Heart right ventricle (tissue), 16 donors: ENCODE measurements at places on chromosomes 2 and 18.

DNA sequence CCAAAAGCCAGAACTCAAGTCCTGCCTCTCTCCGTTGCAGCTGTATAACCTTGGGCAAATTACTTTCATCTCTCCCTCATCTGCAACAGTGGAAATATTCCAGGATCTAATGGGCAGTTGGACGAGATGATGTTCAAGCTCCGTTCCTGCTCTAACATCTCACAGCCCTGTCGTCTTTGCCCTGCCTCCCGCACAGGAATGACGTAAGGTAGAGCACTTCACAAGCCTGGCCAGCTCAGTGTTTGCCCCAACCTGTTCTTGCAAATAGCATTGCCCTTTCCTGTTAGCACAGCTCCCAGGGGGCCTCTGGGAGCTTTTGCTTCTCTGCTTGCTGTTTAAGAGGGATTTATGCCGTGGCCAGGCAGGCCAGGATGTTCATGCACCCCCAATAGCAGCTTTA lies 107.9 kb downstream of the KLHL29 start:
- DNase-seq = no peak

DNA sequence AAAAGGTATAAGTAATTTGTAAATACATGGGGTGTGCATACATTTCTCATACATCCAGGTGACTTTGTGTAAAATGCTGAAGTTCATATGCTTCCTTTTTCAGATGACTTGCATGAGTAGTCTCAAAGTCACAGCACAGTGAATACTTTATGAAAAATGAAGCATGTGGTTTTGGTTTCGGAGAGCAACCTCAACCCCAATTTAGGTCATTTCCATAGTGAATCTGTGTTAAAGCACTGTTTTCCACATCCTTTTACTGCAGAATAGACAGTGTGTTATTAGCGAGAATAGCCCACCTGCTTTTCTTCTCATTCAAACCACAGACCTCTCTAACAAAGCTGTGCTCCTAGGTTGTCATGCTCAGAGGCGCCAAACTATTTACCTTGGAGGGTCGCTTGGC lies 204.4 kb upstream of the RASGRP3 start:
- no peak for DNase-seq

- no peak for DNase-seq
Observed at GRCh38 chr18:24954341-24954740, 397.6 kb downstream of the ZNF521 start.

GRCh38 chr18:62226047-62226446 lies 39.0 kb downstream of the RELCH start:
- DNase-seq = no peak

DNA sequence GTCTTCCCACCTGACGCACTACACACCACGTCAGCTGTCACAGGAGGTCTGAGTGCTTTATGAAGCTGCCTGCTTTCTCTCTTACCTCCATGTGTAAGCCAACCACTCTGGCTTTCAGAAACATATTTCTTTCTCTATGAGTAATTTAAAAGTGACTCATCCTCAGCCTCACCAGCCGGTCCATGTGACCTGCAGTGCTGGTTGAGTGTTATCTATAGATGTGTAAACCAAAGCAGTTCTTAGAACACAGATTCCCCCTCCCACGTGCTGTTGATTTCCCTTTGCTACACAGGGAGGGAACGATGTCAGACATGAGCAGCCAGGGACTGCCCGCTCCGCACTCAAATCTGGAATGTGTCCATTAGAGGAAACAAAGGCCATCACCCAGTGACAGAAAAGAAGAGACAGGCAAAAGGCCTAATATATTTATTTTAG lies 157.8 kb downstream of the BCL2 start:
- DNase-seq = peak; percentile 71

- DNase-seq = no peak
Observed at GRCh38 chr2:2547451-2547850, 216.4 kb upstream of the MYT1L start.

DNA sequence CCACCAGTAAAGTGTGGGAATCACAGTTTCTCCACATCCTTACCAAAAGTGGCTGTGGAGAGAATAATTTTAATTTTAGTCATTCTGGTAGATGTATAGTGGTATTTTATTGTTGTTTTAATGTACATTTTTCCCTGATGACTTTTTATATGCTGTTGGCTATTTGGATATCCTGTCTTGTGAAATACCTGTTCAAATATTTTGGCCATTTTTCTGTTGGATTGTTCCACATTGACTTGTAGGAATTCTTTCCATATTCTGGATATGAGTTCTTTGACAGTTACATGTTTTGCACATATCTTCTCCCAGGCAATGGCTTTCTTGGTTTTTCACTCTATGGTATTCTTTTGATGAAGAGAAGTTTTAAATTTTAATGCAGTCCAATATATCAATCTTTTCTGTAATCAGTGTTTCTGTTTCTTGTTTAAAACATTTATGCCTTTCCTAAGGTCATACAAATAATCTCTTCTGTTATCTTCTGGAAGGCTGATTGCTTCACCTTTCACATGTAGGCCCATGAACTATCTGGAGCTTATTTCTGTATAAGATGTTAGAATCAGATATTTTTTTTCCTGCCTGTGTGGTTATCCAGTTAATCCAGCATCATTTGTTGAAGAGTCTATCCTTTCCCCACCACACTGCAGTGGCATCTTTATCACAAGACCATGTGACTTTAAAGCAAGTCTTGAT lies 19.0 kb downstream of the AFTPH start:
- no peak for DNase-seq

DNA sequence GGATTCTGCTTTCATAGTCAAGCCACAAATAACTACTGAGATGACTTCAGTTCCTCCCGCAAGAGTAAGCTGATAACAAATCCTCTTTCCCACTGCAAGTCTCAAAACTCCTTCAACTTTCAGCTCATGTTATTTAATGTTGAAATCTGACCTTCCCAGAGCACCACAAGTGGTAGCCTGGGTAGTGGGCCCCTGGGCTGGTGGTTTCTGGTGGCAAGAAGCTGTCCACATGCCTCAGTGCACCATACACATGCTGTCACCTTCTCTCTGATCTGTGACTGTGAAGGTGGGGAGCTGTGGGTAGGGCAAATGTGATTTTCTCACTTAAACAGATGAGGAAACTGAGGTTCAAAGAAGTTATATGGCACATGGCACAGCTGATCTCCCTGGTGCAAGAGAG lies 246.1 kb upstream of the EPAS1 start:
- DNase-seq = no peak

DNA sequence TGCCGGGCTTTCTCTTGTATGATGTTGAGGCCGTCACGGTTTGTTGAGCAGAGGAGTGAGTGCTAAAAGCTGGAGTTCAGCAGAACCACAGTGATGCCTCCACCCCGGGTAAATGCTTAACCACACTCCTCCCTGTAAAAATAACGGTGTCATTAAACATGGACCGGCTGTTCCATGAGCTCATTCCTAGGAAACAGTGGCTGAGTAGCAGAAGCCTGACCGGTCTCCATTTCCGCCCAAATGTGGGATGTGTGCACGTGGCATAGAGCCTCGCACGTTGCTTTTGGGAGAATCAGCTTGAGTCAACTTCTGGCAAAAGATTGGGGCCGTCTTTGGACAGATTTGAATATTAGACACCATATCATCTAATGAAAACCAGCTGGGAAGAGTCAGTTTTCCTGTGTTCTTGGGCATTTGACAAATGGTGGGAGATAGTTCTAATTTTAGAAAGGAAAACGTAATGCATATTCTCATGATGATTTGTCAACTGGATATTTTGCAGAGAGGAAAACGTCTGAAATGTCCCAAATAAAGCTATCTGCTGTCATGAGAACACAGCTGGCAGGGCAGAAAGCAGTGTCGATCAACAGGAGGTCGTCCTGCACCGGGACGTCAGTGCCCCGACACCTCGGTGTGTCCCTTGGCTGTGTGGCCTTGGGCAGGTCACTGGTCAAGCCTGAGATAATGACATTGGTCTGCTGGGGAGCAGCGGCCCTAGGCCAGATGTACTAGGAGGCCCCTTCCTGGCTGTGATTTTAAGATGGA lies 42.4 kb downstream of the LRRFIP1 start:
- peak; percentile 86 for DNase-seq

- no peak for DNase-seq
Observed at GRCh38 chr2:100230754-100231153, 88.4 kb upstream of the AFF3 start.

GRCh38 chr2:68579689-68580088 lies 63.7 kb upstream of the PROKR1 start:
- DNase-seq = no peak

DNA sequence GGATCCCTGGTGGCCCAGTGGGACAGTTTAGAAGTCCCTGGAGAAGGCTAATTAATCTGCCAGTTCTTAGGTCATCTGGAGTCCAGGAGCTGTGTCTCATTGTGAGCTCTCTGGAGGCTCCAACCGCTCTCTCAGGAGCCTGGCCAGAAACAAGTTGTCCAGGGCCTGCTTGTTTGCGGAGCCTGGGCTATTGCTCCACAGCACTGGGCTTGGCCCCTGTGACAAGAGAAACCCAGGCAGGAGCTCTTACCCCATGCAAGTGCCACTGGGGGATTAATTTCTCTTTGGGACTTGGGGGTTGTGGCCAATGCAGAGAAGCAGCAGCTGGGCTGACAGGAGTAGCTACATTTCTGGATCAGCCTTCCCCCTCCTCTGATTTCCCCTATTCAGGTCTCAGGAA lies 24.5 kb upstream of the TNP1 start:
- DNase-seq = no peak

DNA sequence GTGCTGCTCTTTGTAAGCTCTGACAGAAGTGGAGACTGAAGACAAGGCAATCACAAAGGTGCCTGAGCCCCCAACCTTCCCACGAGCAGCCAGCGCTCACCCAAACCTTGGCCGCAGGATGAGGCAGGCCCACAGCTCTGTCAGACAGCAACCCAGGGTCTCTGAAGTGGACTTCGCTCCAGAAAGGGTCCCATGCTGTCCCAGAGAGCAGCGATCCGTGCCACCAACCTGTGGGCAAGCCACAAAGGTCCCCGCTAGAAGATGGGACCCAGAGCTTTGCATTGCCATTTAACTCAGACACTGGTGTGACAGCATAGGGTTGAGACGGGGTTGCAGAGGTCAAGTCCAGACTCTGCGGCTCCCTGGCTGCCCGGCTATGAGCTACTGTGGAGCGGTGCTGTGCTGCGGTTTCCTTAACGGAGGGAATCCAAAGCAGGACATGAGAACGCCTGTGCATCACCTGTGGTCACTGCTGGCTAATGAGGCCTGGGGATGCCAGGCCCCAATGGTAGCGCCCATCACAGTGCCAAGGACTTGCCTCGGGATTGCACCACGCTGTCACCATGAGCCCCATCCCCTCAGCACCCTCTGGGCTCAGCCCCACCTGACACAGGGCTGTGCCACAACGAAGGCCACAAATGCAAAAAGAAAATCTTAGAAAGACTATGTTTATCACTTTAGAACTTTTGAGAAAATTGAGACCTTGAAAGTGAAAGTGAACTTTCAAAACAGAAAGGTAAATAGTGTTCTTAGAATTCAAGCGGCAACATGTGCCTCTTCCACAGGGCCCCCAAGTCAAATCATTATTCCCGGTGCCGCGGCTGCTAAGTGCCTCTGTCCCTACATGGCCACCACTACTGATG lies 103.4 kb downstream of the HDAC4 start:
- DNase-seq = no peak

DNA sequence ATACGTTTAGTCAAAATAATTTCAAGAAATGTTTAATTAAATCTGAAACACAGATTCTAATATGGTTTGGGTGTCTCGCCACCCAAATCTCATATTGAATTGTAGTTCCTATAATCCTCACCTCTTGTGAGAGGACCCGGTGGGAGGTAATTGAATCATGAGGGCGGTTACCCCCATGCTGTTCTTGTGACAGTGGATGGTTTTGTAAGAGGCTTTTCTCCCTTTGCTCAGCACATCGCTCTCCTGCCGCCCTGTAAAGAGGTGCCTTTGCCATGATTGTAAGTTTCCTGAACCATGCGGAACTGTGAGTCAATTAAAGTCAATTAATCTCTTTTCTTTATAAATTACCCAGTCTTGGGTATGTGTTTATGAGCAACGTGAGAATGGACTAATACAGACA lies 1045.1 kb upstream of the POU3F3 start:
- no peak for DNase-seq

DNA sequence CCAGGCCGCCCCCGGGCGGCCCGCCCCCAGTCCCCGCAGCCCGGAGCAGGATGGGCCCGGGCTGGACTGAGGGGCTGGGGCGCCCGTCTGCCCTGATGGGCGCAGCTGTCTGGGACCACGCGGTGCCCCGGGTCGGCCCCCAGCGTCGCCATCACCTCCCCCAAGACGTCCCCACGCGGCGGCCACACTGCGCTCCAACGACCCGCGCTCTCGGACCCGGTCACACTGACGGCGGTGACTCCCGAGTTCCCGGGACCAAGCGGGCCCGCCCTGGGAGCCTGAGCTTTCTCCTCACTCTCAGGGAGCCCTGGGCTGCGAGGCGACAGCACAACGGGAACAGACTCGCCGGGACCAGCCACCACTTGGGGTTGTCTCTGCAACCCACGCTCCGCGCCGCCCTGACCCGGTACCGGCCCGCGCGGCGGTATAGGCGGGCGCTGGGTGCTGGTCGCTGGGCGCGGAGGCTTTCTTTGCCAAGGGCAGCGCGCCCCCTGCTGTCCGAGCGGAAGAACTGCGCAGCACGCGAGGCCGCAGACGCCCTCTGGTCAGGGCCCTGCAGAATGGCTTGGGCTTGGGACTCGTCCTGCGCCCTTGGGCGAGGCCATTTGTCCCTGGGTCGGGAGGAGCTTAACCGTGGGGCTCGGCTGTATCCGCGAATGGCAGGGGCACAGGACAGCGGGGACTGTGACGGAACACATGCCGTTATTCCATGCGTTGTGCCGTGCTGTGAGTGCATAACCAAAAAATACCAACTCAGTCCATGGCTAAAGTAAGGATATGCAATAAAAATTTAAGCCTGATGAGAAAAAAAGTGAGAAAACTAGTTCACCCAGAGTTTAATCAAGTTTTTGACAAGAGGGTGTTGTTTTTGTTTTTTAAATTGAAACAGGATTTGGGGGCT lies 54.8 kb upstream of the ANKRD62 start:
- peak; percentile 88 for DNase-seq

DNA sequence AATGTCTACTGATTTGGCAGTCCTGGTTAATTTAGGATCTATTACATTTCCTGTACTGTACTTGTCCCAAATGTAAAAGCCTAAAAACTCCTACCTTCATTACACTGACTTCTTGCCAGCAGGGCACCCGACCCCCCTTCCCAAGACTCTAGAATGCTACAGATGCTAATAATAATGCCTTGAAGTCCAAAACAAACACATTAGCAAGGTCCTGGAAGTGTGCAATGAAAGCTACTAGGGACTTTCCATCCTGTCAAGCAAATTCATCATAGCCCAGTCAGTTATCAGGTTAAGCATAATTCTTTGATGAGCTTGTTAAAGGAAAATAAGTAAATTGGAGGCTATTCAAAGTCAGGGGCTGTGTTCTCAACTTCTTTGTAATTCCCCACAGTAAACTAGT lies 115.3 kb upstream of the RBBP8 start:
- no peak for DNase-seq

GRCh38 chr2:30185178-30185577 lies 38.4 kb downstream of the YPEL5 start:
- DNase-seq = no peak

- DNase-seq = no peak
Observed at GRCh38 chr2:107384422-107384821, 442.3 kb upstream of the RGPD4 start.

DNA sequence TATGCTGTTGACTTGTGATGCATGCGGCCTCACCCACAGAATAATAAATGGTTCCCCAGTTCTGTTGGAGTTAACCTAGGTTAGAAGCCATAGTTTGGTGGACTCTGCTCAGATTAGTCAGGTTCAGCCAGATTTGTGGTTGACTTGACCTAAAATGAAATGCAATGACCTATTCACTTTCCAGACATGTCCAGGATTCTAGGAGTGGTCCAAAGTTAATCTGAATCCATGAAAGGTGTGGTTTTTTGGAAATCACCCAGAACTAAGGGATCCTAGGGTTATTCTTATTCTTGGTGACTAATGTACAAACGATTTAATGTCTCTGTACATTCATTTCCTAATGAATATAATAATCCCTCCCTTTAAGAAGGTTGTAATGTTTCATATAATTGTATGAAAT lies 88.9 kb upstream of the RBBP8 start:
- no peak for DNase-seq
